ENCODE measurements at places on chromosomes 11 and 22. TPM values are rescaled to one million over a fixed set of nuclear protein-coding genes. Genes with fewer than 3 reads are reported as not detected.

C11orf86 gene
- total RNA-seq, result not detected

TRIM49 gene
- not detected for total RNA-seq

LIF gene
- 0.27 TPM for total RNA-seq

ACCS gene
- 4.8 TPM for total RNA-seq

UBQLN3 gene
- not detected for total RNA-seq

HBE1 gene
- not detected for total RNA-seq

OR5P2 gene
- not detected for total RNA-seq

CRYBB3 gene
- not detected for total RNA-seq

RHOD gene
- total RNA-seq, result 5.2 TPM

BTG4 gene
- not detected for total RNA-seq

INPP5J gene
- total RNA-seq, result 0.29 TPM

NCAPH2 gene
- total RNA-seq, result 40.8 TPM

STX5 gene
- 28.1 TPM for total RNA-seq

MDK gene
- 50.0 TPM for total RNA-seq

TMEM151A gene
- not detected for total RNA-seq

NUP98 gene
- 159 TPM for total RNA-seq

MRGPRX4 gene
- not detected for total RNA-seq

AIFM3 gene
- not detected for total RNA-seq

PRRG4 gene
- 0.43 TPM for total RNA-seq

COA4 gene
- total RNA-seq, result 83.9 TPM

FAM180B gene
- not detected for total RNA-seq

MMP12 gene
- not detected for total RNA-seq

DEUP1 gene
- not detected for total RNA-seq

ESAM gene
- 154 TPM for total RNA-seq

KRTAP5-1 gene
- total RNA-seq, result not detected

MS4A12 gene
- not detected for total RNA-seq

PHLDA2 gene
- total RNA-seq, result 7.6 TPM

OR8G1 gene
- total RNA-seq, result not detected

PSMD13 gene
- 184 TPM for total RNA-seq

CD3G gene
- not detected for total RNA-seq

SCT gene
- not detected for total RNA-seq

KRTAP5-8 gene
- total RNA-seq, result not detected

NRGN gene
- 8.2 TPM for total RNA-seq

MRGPRE gene
- total RNA-seq, result not detected

SOX10 gene
- total RNA-seq, result not detected

CATSPER1 gene
- total RNA-seq, result not detected

MS4A7 gene
- total RNA-seq, result not detected

STK33 gene
- 1.1 TPM for total RNA-seq

APOL5 gene
- total RNA-seq, result not detected

TMPRSS6 gene
- total RNA-seq, result not detected

LRP5 gene
- total RNA-seq, result 21.1 TPM

OR51B4 gene
- total RNA-seq, result not detected

KDM4E gene
- total RNA-seq, result not detected

HPX gene
- 0.53 TPM for total RNA-seq

TNNT3 gene
- total RNA-seq, result not detected

TSPAN32 gene
- total RNA-seq, result not detected

KCNJ5 gene
- not detected for total RNA-seq
